ENCODE measurements at places on chromosomes 1 and 21.

DNA sequence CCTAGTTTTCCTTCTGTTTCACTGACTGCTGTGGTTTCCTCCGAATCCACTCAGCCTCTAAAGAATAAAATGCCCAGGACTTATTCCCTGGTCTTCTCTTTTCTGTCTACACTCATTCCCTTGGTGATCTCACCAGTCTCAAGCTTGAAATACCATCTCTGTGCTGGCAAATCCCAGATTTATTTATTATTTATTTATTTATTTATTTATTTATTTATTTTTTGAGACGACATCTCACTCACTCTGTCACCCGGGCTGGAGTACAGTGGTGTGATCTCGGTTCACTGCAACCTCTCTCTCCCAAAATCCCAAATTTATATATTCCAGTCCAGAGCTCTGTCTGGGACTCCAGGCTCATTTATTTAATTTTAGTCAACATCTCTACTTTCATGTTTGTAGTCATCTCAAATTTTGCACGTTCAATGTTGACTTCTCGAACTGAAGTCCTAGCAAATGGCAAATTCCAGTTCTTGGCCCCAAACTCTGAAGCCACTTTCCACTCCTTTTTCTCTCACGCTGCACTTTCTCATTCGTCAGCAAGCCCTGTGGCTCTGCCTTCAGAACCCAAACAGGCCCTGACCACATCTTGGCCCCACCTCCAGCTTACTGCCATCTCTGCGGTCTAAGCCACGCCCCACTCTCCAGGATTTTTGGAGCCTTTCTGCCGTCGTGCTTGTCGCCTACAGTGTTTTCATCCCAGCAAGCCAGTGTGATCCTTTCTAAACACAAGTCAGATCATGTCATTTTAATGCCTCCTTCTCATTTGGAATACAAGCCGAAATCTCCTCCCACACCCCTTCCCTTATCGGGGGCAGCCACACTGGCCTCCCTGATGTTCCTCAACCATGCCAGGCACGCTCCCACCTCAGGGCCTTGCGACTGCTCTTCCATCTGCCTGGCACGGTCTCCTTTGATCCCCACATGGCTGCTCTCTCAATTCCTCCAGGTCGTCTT, 14.2 kb upstream of the TENT5B start:
- DNase-seq, result peak; percentile 41

GRCh38 chr1:22249928-22250680, 107.2 kb upstream of the WNT4 start:
- DNase-seq, result no peak

GRCh38 chr1:174769961-174770549, 229.7 kb upstream of the CACYBP start:
- DNase-seq, result no peak

GRCh38 chr1:168227620-168228019, 1.8 kb downstream of the SFT2D2 start:
- no peak for DNase-seq

- no peak for DNase-seq
These were observed 33.3 kb downstream of the ALG14 start for GRCh38 chr1:95039360-95040031.

GRCh38 chr21:29261555-29262540, 36.9 kb upstream of the BACH1 start:
- DNase-seq, result no peak

DNA sequence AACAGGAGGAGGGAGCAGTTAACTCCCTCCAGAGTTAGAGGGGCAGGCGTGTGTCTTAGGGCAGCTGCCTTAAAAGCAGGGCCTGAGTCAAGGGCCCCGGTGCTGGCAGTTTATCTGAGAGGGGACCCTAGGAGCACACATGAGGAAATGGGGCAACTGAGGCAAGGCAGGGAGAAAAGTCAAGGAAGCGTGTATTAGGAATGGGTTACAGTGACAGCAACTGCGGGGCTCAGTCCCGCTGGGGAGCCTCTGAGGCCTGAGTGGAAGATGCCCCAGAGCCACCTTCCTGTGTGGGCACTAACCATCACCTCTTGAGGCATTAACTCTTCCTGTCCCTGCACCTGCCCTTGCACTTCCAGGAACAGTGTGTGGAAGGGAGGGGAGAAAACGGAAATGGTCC, 276.3 kb downstream of the MATN1 start:
- no peak for DNase-seq

GRCh38 chr1:6171548-6172124, 8.5 kb downstream of the CHD5 start:
- DNase-seq, result no peak

DNA sequence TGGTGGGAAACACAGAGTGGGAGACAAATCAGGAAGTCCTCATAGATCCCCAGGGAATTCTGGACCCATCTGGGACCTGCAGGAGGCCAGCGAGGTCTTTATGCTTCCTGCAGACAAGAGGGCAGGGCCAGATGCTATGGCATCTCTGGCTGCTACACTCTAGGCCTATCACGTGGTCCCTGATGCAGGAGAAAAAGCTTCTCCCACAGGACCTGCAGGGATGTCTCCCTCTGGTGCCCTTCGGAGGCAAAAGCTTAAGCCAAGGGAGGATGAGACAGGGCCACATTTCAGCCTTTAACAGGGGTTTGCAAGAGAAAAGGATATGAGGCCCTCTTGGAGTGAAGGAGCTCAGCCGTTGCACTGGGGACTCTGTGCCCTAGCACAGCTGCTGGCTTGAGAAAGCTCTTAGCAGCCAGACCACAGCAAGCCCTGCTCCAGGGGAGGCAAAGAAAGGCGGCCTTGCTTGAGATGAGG, 243.0 kb downstream of the C1orf94 start:
- no peak for DNase-seq

- DNase-seq, result no peak
These were observed 118.5 kb downstream of the LRRC40 start for GRCh38 chr1:70086897-70087296.

- no peak for DNase-seq
These were observed 30.8 kb upstream of the DMBX1 start for GRCh38 chr1:46458846-46459245.

GRCh38 chr1:21871943-21872342, 59.9 kb downstream of the LDLRAD2 start:
- peak; percentile 33 for DNase-seq

DNA sequence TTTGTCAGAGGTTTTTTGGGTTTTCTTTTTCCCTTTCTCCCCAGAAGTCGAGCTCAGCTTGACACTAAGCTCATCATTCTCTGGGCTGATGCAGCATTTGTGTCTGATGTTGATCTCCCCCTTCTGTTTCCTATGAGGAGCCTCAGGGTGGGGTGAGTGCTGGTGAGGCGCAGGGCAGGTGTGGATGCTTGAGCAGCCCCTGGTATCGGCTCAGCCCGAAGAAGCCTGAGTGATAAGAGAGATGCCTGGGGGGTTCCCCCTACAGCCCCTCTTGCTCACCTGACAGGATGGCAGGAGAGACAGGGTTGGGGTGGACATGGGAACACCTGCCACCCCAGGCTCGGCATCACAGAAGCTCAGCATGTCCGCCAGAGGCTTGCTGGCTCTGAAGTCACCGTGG, 239.0 kb downstream of the RHOU start:
- DNase-seq, result no peak
